ENCODE measurements at places on chromosomes 3 and 15.

DNA sequence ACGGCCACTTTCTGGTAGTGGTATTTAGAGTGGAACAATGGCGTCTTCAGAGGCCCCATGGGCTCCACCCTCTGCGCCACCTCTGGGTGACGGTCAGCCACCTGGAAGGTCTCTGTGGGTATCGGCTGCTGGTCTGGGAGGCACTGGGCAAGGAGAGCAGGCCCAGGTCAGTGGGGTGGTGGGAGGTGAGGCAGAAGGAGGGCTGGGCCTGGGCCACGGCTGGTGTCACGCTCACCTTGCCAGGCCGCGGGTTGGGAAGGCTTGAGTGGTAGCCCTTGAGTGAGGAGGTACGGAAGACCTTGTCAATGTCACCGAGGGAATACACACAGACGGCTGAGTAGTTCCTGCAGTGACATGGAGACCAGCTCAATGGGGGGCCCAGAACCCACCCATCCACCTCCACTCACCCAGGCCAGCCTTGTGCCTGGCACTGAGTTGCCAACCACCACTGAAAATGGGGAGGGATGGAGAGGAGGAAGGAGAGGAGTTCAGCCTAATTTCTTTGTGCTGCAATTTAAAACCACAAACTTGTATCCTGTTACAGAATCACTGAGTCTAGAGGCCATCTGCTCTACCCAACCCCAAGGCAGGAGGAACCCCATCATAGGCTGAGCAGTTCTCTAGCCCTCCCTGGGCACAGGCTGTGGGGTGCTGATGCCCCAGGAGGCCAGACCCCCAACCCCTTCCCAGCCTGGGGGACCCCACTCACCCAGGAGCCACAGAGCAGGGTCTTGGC, 19.0 kb downstream of the SEMA7A start:
- DNase-seq, result no peak

DNA sequence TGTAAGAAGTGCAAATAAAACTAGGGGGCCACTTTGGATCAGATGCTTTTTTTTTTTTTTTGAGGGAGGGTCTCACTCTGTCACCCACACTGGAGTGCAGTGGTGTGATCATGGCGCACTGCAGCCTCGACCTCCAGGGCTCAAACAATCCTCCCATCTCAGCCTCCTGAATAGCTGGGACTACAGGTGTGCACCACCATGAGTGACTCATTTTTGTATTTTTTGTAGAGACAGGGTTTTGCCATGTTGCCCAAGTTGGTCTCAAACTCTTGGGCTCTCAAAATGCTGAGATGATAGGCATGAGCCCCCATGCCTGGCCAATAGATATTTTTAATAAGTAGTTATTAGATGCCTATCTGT, 20.8 kb downstream of the CCR1 start:
- DNase-seq, result no peak

GRCh38 chr15:92669432-92669831, 13.9 kb upstream of the FAM174B start:
- DNase-seq, result no peak

GRCh38 chr3:58164199-58164879, 46.4 kb downstream of the DNASE1L3 start:
- DNase-seq, result no peak

- no peak for DNase-seq
Observed at GRCh38 chr3:9909221-9910013, 6.8 kb downstream of the IL17RE start.
